ENCODE measurements at places on chromosomes 3 and 15.
A peak's percentile ranks its signal among the peaks of the same experiment; 100 is the strongest.

DNA sequence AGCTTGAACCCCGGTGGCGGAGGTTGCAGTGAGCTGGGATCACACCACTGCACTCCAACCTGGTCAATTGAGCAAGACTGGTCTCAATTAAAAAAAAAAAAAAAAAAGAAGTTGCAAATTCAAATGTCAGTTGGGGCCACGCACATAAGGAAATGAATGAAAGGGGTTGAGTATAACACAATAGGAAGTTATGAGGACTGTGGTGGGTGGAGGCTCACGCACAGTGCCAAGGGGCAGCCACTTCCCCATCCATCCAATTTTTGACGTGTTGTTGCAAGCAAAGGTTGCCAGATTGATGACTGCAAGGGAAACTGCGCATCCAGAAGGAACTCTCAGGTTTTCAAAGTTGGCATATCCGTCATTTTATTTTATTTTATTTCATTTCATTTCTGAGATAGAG is 532.2 kb downstream of the NTRK3 start:
- DNase-seq = no peak

DNA sequence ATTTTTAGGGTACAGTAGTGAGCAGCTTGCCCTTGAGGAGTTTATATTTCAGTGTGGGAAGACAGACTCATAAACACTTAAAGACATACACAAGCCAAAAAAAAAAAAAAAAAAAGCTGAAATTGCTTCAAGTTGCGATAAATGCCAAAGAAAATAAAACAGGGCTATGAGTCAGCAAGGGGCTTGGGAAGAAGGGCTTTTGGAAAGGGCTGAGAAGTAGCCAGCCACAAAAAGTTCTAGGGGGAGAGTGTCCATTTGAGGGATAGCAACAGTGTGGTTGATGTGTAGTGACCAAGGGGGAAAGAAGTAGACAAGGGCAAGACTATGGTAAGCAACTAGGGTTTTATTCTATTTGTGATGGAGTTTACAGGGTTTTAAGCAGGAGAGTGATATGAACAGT is 185.5 kb downstream of the ADAMTS9 start:
- no peak for DNase-seq

DNA sequence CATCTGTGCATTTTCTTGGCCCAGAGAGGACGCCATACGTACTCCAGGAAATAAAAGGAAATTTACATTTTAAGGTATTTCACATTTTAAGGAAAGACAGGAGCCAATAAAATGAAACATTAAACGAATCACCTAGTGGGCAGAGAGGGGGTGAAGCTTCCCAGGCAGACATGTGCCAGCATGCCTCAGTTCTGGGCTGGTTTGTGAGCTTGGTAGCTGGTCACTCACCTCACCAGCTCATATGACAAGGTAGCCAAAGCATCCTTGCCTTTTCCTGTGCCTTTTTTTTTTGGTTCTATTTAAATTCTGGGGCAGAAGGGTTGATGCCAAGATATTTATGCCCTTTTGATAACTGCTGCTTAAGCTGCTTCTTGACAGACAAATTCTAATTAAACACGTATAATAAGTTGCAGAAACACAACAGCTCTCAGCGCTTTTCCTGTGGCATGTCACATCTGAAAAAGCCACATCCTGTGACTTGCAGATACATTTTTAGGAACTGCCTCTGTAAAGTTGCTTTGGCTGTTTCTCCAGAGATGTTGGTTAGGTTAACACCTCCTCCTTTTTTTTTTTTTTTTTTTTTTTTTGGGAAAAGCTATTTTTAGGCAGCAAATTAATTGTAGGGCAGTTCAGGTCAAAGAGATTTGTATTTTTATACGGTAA is 218.6 kb downstream of the PDCD6IP start:
- no peak for DNase-seq

DNA sequence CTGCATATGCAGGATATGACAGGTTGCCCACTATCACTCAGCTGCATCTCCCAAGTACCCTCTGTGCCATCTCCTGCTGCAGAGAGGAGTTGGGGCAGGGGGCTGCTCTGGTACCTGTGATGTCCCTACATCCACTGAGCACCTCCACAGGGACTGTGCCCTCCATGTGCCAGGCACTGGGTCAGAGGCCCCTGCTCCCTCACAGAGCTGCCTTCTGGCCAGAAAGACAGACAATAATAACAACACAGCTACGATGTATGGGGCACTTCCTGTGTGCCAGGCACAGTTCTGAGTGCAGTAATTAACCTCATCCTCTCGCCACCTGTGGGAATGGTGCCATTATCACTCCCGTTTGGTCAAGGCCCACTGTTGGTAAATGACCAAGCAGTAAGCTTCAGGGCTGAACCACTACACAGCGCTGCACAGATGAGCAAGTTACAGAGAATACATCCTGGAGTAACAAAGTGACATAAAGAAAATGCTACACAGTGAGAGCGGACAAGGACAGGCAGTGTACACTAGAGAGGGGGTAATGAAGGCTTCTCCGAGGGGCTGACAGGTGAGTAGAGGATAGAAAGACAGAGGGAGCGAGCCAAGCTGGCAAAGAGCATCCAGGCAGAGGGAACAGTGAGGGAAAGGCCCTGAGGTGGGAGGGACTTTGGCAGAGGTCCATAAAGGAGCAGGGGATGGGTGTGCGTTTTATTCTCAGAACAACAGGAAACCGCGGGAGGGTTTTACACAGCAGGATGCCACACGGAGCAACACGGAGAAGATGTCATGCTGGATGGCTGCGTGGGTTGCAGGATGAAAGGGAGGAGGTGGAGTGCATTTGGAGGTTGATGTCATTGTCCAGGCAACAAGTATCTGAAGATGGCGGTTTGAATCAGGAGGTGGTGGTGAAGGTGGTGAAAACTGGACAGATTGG is 13.6 kb downstream of the WNT7A start:
- no peak for DNase-seq

DNA sequence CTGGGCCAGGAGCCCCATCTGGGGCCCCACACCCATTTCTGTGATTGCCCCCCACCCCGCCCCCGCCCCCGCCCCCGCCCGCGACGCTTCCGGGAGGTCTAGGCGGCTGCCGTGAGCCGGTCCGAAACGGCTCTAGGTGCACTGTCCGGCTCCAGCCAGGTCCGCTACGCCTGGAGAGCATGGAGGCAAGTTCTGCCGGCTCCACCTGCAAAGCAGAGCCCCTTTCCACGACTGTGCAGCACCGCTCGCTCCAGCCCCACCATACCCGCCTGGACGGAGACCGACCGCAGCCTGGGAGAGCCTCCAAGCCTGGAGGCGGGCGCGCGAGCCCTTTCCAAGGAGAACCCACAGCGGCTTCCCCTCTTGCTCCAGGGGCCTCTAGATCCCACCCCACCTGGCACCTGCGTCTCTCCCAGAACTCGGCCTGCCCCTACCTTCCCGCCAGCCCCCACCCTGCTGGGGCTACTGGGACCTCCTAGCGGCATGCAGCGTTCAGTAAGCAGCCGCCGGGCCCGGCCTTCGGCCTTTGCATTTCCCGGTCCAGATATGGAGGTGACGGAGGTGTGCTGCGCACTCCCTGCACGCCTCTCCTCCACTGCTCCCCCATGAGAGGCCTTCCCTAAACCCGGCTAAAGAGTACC is 66.2 kb downstream of the KLF13 start:
- no peak for DNase-seq

DNA sequence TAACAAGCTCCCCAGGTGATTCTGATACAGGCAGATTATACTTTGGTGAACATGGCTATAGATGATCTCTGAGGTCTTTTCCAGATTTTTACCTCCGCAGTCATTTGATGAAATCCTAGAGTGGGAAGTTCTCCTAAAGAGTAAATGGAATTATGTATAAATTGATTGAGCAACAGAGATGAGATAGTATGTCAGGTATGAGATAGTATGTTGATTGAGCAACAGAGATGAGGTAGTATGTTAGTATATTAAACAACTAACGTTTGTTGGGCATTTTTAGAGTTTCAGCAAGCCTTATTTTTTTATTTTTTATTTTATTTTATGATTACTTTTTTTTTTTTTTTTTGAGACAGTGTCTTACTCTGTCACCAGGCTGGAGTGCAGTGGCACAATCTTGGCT is 265.0 kb upstream of the SOX2 start:
- DNase-seq = no peak

GRCh38 chr3:90180096-90180495 is 1072.7 kb downstream of the EPHA3 start:
- DNase-seq = no peak

DNA sequence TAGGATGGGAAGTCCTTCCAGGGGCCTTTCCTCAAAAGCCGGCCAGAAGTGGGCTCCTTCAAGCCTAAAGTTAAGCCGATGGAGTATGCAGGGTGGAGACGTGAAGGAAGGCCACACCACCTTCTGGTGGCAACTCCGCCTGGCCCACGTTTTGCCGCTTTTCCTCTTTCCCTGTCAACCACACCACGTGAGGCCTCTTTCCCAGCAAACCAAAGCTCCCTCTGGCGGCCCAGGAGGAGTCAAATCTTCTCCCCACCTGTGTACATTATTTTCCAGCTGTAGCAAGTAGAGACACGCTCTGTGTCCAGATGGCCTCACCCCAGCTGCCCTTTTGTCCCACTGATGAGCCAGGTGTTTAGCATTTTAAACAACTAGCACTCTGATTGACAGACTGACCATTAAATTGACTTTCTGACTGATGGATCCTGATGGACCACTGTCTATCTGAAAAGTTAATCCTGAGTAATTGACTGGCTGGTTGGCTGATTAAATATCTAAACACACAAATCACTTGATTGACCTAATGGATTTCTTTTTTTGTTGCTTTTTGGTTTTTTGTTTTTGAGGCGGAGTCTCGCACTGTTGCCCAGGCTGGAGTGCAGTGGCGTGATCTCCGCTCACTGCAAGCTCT is 59.6 kb upstream of the ZBTB38 start:
- peak; percentile 70 for DNase-seq

- no peak for DNase-seq
These were observed 21.7 kb upstream of the HACD2 start for GRCh38 chr3:123606527-123606926.

DNA sequence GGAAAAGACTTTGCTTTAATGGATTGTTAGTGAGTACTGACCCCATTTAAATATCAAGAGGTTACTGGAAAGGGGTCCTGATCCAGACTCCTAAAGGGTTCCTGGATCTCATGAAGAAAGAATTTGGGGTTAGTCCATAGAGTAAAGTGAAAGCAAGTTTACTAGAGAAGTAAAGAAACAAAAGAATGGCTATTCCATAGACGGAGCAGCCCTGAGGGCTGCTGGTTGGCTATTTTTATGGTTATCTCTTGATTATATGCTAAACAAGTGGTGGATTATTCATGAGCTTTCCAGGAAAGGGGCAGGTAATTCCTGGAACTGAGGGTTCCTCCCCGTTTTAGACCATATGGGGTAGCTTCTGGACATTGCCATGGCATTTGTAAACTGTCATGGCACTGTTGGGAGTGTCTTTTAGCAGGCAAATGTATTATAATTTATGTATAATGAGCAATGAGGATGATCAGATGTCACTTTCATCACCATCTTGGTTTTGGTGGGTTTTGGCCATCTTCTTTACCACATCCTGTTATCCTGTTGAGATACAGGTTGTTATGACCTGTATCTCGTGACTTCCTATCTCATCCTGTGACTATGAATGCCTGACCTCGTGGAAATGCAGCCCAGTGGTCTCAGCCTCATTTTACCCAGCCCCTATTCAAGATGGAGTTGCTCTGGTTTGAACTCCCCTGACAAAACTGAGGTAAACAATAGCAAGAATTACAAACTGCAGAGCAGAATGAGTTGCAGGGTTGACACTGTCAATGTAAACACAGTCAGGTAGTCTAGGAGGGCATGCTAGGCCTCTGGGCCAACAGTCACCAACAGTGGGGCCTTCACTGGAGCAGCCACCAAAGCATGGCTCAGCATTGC is 10.3 kb upstream of the GPR160 start:
- no peak for DNase-seq

- DNase-seq = no peak
These were observed 37.8 kb downstream of the IQGAP1 start for GRCh38 chr15:90425726-90426346.

DNA sequence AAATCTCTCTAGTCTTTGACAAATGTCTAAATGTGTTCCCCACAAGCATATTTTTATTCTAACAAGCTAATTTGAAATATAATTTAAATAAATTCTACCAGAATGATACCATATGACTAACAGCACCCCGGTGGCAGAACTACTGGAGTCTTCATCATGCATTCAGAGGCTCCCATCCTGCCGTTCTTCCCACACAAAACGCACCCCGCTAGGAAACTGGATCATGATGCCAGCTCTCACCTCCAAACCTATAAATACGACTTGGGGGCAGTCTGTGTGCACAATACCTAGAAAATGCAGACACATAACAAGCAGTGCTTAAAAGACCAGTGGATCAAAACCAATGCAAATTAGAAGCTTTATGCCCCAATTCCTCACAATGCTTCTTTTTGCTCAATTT is 8.5 kb downstream of the HOMER2 start:
- no peak for DNase-seq

DNA sequence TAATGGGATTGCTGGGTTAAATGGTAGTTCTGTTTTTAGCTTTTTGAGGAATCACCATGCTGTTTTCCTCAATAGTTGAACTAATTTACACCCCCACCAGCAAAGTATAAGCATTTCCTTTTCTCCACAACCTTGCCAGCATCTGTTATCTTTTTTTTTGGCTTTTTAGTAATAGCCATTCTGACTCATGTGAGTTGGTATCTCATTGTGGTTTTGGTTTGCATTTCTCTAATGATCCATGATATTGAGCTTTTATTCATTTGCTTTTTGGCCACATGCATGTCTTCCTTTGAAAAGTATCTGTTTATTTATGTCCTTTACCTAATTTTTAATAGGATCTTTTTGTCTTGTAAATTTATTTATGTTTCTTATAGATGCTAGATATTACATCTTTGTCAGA is 288.2 kb downstream of the EPHA6 start:
- DNase-seq = no peak

GRCh38 chr3:120693439-120694171 is 11.6 kb upstream of the HGD start:
- DNase-seq = peak; percentile 33

DNA sequence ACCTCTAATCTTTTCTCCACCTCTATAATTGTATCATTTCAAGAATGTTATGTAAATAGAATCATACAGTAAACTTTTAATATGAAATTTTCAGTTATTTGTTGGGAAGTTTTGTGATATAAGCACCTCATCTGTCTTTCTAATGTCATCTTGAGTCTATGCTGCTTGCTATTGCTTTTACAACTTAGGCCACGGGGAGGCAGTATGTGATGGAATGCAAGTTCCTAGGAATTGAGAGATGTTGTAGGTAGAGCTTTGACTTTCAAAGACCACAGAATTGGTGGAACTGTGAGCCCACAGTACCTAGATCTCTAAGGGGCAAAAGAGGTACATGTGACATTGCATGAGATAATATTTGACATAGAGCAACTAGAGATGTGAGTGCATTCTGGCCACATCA is 328.3 kb downstream of the MFSD1 start:
- no peak for DNase-seq

- DNase-seq = no peak
These were observed 2.1 kb downstream of the THPO start for GRCh38 chr3:184375747-184376461.

GRCh38 chr15:76155731-76156130 is 95.9 kb downstream of the TMEM266 start:
- no peak for DNase-seq

Measured in SW480 (cell line).